Lung (tissue), 17 donors: ENCODE measurements at places on chromosomes 7 and 10.

- no peak for DNase-seq
Measured at GRCh38 chr7:94244760-94245159, 149.9 kb upstream of the COL1A2 start.

DNA sequence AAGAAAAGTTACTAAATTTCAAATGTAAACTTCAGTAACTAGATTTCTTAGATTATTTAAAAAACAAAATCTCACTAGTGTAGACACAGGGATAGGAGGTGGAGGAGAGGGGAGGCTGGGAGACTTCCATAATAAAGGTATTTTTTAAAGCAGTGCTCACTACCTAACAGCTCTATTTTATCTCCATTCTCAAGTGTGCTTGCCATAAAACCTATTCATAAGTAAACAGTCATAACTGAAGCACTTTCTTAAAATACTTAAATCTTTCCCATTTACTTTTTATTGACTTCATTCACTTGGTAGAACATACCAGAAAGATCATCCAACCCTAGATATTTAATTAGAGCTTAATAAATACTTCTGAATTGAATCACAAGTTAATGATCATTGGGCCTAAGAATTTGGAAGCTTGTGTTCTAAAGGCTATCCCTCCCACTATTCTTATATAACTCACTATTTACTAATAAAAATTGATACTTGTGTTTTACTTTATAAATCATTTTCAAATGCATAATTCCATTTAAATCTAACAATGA, 107.4 kb downstream of the SNX13 start:
- no peak for DNase-seq

- no peak for DNase-seq
Measured at GRCh38 chr7:101953248-101953819, 135.9 kb downstream of the CUX1 start.

GRCh38 chr10:129102906-129103693, 363.9 kb upstream of the MGMT start:
- no peak for DNase-seq

DNA sequence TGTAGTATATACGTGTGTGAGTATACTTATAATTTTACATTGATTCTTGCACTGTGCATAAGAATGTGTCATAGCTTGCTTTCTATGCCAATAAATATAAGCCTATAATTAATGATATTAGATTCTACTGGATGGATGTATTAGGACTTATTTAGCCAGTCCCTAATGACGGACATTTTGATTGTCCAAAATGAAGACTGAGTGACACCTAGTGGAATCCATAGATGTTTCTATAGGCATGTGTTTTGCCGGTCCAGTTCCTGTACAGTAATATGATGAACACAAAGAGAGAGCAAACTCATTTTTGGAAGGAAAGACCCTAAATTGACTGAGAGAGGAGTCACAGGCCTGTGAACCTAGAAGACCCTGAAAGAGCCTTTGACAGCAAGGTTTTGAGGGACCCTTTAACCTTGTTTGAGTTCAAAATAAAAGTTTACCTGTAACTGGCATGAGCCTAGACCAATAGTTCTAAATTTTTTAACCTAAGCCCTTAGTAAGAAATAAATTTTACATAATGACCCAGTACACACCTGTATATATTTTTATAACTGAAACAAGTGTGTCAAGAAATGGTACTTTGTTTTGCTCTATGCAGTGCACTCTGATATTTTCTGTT, 42.4 kb upstream of the AGBL3 start:
- DNase-seq = no peak

DNA sequence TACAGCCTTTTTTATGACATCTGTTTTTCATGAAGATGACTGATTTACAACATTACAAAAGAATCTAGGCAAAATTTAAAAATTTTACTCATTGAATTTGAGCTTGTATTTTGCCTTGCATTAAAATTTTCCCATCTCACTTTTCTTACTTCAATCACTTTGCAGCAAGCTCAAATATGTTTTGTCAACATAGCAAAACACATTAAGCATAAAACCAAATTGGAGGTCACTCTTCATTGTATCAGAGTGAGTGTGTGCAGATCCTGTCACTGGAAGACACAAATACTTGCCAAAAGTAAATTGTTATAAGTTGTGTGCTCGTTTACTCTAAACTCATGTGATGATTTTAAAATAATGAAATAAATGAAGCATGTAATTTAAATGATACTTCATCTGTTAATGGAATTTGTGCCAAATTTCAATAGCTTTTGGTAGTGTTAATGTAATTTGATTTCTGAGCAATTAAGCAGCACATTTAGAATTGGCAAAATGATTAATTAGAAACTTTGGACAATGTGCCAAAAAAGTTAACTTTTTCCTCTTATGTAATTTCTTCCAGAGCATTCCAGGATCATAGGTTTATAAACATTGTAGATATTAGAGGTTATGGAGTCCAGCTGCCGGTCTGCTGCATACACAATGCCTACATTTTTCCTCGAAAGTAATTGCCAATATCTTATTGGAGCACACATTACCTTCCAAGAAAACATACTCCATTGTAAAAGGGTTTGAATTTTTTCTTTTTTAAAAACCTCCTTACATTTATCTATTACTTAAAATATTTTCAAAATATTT, 1078.2 kb upstream of the LRRTM3 start:
- peak; percentile 92 for DNase-seq

DNA sequence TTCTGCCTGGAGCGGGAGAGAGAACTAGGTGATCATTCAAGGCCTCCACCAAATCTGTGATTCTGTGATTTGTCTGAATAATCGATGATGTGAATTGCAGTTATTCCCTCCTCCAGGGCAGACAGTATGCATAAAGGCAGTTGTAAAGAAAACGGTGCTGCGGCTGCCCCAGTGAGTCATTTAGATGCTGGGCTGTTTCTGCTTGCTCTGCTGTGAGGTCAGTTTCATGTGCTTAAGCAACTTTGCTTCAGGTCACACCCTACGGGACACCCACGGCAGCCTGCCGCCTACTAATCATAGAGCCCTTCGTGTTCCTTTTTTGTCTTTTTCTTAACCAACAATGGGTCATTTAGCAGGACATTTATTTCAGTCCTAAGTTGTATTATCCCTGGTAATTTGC, 158.1 kb upstream of the PITRM1 start:
- DNase-seq = no peak

GRCh38 chr10:102449321-102450123, 1.8 kb downstream of the C10orf95 start:
- peak; percentile 75 for DNase-seq

- peak; percentile 89 for DNase-seq
Measured at GRCh38 chr10:52215745-52216361, 98.2 kb upstream of the DKK1 start.

- DNase-seq = no peak
Measured at GRCh38 chr10:48536156-48536500, 68.7 kb downstream of the ARHGAP22 start.

DNA sequence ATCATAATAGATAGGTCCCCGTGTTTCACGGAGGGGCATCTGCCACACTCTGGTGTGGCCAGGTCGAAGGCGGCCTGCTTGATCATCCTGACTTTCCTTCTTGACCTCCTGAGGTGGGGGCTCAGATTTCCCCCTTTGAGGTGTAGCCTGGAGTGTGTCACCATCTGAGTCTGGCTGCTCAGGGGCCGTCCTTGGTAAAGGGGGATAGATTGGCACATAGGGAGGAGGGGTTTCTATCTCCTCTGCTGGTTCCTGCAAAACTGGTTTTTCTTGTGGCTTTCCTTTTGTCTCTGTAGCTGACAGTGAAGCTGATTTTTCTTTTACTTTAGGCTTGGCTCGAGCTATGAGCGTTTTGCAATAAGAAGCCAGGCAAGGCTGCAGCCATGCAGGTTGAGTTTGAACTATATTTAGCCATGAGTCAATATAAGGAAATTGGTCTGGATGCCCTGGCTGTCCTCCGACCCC, 7.1 kb upstream of the ZNF117 start:
- no peak for DNase-seq

- DNase-seq = no peak
Measured at GRCh38 chr7:51016546-51016945, 233.8 kb upstream of the GRB10 start.

DNA sequence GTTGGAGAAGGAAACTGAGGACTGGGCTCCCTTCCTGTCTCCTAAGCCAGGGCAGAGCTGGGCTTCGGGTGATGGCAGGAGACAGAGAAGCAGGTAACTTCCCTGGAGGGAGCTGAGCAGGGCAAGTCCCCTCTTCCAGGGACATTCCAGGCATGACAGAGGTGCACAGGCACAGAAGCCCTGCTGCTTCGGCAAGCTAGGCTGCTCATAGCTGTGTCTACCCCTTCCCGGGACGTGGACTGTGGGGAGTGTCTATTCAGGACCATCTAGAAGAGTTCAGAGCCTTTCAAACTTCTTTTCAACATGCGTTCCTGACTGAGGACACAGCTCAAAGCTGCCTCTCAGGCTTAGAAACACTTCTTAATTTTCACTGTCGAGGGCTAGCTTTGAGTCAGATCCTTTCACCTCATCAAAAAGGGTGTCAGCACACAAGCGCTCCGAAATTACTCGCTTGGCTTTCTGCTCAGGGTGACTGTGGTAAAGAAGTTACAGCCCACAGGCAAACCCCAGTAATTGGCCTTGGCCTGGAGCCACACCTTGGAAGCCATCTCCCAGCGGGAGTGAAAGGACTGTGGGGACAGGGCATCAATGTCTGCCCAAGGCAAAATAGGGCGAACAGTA, 63.7 kb upstream of the STEAP1B start:
- DNase-seq = no peak

DNA sequence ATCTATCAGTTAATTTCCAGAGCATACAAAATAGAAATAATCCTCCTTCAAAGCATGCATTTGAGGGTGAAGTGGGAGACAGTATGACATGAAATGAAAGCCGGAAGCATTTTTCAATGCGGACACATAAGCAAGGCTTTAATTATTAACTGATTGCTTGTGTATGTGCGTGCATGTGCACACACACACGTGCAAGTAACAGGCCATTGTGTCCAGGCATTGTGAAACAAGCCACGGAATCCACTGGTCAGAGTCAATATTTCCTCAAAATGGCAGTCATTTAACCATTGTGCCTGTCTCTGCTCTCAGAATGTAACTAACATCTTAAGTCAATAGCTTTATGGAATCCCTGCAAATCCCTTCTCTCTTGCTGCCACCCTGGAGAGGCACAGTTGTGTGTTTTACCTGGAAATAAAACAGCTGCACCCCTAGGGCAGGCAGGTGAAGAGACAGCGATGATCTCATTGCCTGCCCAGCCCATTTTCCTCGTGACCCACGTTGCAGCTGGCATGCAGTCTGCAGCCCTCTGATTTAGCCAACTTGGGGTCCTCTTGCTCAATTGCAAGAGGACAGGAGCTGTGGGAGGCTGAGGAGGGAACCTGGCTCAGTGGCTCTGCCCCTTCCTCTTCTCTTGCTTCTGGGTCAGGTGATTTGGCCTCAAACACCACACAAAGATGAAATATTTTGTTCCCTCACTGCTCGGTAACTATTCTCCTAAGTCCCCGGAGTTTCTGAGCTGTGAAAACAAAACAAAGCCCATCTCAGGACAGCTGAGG, 500.9 kb upstream of the ZMIZ1 start:
- DNase-seq = no peak

- peak; percentile 49 for DNase-seq
Measured at GRCh38 chr10:37975401-37975991, 951 bp downstream of the ZNF25 start.

- DNase-seq = no peak
Measured at GRCh38 chr7:15478401-15478800, 83.4 kb downstream of the AGMO start.

- DNase-seq = no peak
Measured at GRCh38 chr10:122034149-122034756, 45.3 kb downstream of the TACC2 start.

DNA sequence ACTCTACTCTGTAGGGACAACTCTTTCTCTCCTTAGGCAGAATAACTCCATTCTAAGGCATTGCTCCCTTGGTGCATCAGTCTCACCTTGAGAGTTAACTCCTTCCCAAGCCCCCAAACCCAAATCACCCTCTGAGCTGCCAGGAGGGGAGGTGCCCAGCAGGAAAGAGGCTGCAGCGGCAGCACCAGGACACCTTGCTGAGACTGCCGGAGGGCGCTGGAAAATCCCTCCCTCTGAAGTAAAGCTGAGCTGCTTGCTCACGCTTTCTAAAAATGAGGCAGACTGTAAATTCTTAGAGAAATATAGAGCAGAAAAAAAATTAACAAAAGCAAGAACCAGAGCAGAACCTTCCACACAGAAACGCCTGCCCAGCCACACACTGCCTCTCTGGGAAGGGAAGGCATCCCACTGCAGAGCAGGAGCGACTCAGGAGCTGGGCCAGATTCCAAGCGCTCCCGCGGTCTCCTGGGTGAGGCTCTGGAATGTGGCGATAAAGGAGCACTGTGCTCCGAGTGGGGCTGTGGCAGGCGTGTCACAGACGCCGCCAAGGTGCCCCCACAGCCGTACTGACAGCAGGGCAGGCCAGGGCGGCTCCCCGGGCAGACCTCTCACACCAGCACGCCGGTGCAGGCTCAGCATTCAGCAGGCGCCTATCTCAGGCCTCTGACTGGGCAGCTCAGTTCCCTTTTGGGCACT, 202.1 kb downstream of the TNS3 start:
- peak; percentile 76 for DNase-seq

DNA sequence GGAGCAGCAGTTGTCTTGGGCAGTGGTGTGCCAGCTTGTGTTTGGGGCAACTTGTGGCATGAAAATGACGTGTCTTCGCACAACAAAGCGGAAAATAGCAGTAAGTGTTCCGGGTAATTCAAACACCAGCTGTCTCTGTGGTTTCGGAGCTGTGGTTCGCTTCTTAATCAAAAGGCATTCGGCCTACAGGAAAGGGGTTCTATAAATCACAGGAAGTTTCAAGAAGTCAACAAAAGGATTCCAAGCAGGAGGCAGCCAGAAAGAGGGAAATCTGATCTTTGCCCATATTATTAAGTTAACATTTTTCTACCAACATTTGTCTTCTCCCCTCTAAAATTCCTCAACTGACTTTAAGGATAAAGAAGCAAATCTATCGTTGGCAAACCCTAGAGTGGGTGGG, 353.4 kb downstream of the FGFR2 start:
- peak; percentile 67 for DNase-seq

- peak; percentile 92 for DNase-seq
Measured at GRCh38 chr10:89332123-89332633, 4.4 kb downstream of the IFIT3 start.

DNA sequence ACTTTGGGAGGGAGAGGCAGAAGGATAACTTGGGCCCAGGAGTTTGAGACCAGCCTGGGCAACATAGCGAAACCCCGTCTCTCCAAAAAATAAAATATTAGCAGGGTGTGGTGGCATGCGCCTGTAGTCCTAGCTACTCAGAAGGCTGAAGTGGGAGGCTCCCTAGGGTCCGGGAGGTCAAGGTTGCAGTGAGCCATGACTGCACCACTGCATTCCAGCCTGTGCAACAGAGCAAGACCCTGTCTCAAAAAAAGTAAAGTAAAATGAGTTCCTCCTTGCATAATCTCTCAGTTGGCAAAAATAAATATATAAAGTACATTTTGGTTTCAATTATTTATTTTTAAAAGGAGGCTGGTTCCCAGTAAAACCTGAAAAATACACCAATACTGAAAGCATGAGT, 11.8 kb downstream of the NANOS1 start:
- no peak for DNase-seq

- no peak for DNase-seq
Measured at GRCh38 chr7:21980926-21981500, 35.3 kb upstream of the CDCA7L start.
